Upper lobe of left lung (tissue), 6 donors: ENCODE measurements at places on chromosomes 11 and 22.

DNA sequence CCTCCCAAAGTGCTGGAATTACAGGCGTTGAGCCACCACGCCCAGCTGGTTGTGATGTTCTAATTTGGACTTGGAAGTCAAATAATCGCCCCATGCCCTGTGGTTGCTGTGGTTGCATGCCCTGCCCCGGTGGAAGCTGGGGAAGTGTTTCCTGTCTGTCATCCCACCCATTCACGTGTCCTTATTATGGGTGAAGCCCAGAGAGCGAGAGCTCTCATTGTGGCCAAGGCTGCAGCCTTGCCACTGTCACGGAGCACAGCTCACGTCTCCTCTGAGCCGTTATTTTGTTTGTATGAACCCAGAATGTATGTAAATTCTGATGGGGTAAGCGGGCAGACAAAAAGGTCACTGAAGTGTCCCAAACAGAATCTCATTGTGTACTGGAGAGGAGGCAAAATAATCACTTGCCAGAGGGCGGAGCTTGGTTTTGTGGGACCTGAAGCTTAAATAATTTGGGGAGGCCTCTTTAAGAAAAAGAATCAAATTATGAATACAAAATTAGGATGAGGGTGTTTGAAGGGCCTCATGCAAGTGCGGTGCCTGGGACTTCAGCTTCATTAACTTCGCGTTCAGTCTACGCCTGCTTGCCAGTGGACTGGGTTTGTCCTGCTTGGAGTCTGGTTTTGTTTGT lies 25.8 kb upstream of the TREH start:
- H3K4me3 ChIP-seq = no peak overlapping the region
- no peaks in the 10 kb centered on the region for H3K4me1 ChIP-seq
- H3K36me3 ChIP-seq = peaks cover 4% of the 10 kb centered on the region
- no peak for DNase-seq
- no peaks in the 10 kb centered on the region for H3K27me3 ChIP-seq
- H3K27ac ChIP-seq = no peak overlapping the region

GRCh38 chr22:47337161-47337621 lies 574.7 kb downstream of the TBC1D22A start:
- H3K36me3 ChIP-seq = no peaks in the 10 kb centered on the region
- H3K27me3 ChIP-seq = no peaks in the 10 kb centered on the region
- DNase-seq = no peak

DNA sequence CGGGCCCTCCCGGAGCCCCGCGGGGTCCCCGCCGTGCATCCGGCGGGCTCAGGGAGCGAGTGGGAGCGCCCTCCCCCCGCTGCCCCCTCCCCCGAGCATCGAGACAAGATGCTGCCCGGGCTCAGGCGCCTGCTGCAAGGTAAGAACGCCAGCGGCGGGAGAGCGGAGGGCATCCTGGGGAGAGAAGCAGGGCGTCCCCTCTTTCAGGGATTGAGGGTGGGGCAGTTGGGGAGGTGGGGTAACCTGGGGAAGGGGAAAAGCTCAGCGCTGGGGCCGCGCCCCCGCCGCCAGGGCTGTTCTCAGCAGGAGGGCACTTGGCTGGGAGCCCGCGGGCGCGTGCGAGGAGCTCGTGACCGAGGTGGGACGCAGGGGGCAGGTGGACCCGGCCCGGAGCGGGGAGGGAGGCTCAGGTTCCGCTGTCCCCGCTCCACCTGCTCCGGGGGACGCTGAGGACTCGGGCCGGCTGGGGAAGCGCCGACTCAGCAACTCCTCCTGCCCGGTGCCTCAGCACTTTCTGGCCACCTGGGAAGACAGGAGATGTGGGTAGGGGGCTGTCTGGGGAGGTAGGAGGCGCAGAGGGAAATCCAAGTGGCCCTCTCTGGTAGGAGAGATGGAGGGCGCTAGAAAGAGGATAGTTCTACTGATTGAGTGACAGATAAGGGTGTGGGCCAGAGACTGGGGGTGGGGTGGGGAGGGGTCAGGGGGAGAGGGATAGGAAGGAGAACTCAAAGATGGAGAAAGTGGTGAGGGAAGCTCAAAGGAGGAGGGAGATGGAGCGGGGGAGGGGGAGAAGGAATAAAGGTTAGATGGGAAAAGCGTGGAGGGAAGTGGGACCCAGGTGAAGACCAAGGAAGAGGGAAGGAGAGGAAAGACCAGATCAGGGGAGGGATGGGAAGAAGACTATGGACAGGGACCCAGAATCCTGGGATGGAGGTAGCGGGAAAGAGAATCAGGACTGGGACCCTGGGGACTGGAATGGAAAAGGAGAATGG lies 726 bp downstream of the RTN4RL2 start:
- H3K4me3 ChIP-seq = peak overlapping the region; percentile 47
- H3K4me1 ChIP-seq = peaks cover 41% of the 10 kb centered on the region
- DNase-seq = peak; percentile 89
- no peaks in the 10 kb centered on the region for H3K27me3 ChIP-seq
- no peak overlapping the region for H3K27ac ChIP-seq

DNA sequence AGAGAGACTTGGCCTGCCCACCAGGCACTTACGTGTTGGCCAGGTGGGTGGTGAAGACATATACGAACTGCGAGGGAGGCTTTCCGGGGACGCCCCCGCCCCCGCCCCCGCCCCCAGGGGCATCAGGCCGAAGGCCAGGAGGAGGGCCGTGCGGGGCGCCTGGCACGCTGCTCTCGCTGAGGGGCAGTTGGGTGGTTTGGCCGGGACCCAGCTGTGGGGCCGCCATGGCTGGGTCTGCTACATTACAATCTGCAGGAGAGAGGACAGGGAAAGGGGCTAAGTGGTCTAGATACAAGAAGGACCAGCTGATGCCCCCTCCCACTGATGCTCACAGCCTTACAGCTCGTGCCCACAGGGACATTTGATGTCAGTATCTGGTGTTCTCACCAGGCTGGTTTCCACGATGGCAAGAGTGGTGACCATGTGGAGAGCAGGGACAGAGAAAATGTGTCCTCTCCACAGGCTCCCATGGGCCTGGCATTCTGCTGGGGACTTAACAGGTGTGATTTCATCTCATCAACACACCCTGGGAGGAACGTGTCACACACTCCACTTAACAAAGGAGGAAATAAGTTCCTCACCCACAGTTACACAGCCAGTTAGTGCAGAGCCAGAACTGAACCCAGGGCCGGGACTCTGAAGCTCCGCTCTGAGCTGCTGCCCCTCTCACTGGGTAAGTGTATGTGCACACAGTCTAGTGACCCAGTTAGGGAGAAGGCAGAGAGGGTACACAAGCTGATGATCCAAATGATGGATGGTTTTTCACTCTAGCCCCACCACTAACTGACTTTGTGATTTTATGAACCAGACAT lies 19.7 kb downstream of the CXCR5 start:
- peaks cover 90% of the 10 kb centered on the region for H3K36me3 ChIP-seq
- no peaks in the 10 kb centered on the region for H3K27me3 ChIP-seq
- H3K4me1 ChIP-seq = peaks cover 20% of the 10 kb centered on the region
- DNase-seq = peak; percentile 75
- no peak overlapping the region for H3K27ac ChIP-seq
- no peak overlapping the region for H3K4me3 ChIP-seq

- H3K36me3 ChIP-seq = no peaks in the 10 kb centered on the region
- no peak overlapping the region for H3K4me3 ChIP-seq
- DNase-seq = no peak
These were observed 44.5 kb downstream of the SYN3 start for GRCh38 chr22:33013531-33014162.

DNA sequence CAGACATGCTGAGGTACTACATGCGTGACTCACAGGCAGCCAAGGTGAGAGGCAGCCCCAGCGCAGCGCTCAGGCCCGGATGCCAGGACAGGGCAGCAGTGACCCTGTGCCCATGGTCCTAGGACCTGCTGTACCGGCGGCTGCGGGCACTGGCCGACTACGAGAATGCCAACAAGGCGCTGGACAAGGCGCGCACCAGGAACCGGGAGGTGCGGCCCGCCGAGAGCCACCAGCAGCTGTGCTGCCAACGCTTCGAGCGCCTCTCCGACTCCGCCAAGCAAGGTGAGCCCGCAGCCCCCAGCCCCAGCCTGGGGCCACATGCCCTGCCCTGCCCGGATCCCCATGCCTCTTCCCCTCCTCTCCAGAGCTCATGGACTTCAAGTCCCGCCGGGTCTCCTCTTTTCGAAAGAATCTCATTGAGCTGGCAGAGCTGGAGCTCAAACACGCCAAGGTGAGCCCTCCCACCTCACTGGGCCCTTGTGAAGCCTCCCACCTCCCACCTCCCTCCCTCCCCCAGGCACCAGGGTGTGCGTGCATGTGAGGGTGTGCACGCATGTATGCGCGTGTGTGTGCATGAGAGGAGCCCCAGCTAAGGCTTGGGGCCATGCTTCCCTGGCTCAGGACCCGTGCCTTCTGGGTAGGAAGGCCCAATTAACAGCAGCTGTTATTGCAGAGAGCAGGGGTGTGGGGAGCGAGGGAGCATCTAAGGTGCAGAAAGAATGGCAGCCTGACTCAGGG lies 5.3 kb downstream of the CFL1 start:
- H3K36me3 ChIP-seq = peaks cover 19% of the 10 kb centered on the region
- peak; percentile 85 for DNase-seq
- no peak overlapping the region for H3K4me3 ChIP-seq
- no peaks in the 10 kb centered on the region for H3K27me3 ChIP-seq

- no peaks in the 10 kb centered on the region for H3K36me3 ChIP-seq
- no peak overlapping the region for H3K27ac ChIP-seq
- no peak overlapping the region for H3K4me3 ChIP-seq
- DNase-seq = no peak
These were observed 199.3 kb downstream of the PGR start for GRCh38 chr11:100930185-100930778.

- DNase-seq = no peak
- H3K4me3 ChIP-seq = no peak overlapping the region
- no peaks in the 10 kb centered on the region for H3K27me3 ChIP-seq
- no peaks in the 10 kb centered on the region for H3K4me1 ChIP-seq
- H3K36me3 ChIP-seq = no peaks in the 10 kb centered on the region
- no peak overlapping the region for H3K27ac ChIP-seq
These were observed 239.7 kb upstream of the API5 start for GRCh38 chr11:43072096-43072495.

- no peak overlapping the region for H3K4me3 ChIP-seq
- H3K4me1 ChIP-seq = no peaks in the 10 kb centered on the region
- no peak overlapping the region for H3K27ac ChIP-seq
- no peaks in the 10 kb centered on the region for H3K36me3 ChIP-seq
- DNase-seq = no peak
These were observed 254.2 kb upstream of the SORL1-AS1 start for GRCh38 chr11:121706884-121707420.

- no peak overlapping the region for H3K4me3 ChIP-seq
- DNase-seq = no peak
These were observed 226.4 kb upstream of the KIRREL3 start for GRCh38 chr11:127226949-127227348.

DNA sequence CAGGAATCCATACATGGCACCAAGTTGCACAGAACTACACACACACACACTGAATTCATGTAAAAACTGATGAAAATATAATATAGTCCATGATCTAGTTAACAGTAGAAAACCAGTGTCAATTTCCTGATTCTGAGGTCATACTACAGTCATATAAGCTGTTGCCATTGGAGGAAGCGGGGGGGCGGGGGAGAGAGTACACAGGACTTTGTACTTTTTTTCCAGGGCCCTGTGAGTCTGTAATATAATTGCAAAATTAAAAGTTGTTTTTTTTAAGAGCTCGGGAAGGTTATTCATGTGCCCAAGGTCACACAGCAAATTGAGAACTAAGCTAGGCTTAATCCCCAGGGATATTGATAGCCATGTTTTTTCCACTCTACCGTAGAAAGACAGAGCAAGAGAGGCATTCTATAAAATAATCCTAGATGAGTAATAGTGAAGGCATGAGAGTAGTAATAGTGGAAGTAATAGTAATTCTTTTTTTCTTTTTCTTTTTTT lies 312.3 kb downstream of the MN1 start:
- no peaks in the 10 kb centered on the region for H3K36me3 ChIP-seq
- DNase-seq = no peak
- H3K27me3 ChIP-seq = no peaks in the 10 kb centered on the region
- H3K4me1 ChIP-seq = no peaks in the 10 kb centered on the region
- no peak overlapping the region for H3K4me3 ChIP-seq

GRCh38 chr11:113465786-113466185 lies 9.4 kb downstream of the DRD2 start:
- DNase-seq = no peak
- H3K36me3 ChIP-seq = no peaks in the 10 kb centered on the region
- no peak overlapping the region for H3K27ac ChIP-seq
- H3K4me3 ChIP-seq = no peak overlapping the region
- H3K4me1 ChIP-seq = no peaks in the 10 kb centered on the region

DNA sequence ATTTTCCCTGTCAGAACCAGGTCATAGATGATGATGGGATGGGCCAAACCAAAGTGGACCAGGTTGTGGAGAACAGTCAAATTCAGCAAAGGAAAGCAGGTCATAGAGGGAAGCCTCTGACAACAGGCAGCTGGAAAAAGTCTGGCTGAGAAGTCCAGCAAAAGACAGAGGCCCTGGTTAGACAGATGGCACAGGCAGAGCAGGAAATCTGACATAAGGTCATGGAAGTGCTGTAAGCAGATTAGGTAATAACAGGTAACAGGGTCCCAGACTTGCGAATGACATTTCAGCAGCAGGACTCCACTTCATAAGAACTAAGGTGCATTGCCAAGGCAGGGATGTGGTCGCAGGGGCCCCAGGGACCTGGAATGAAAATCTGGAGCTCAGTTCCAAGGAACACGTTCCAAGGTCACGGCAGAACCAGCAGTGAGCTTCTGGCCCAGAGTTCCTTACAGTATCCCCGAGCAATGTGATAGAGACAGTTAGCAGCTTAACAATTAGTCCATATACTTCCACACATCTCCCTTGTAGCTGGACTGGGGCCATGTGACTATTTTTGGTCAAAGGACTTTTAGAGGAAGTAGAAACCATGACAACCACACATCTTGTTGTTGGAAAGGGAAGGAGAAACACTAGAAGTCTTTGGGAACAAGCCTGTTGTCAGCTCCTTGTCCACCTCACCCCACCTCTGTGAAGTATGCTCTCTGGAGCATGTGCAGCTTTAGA lies 75.4 kb downstream of the ME3 start:
- no peaks in the 10 kb centered on the region for H3K36me3 ChIP-seq
- peaks cover 26% of the 10 kb centered on the region for H3K4me1 ChIP-seq
- no peak overlapping the region for H3K4me3 ChIP-seq
- no peak overlapping the region for H3K27ac ChIP-seq
- no peak for DNase-seq

DNA sequence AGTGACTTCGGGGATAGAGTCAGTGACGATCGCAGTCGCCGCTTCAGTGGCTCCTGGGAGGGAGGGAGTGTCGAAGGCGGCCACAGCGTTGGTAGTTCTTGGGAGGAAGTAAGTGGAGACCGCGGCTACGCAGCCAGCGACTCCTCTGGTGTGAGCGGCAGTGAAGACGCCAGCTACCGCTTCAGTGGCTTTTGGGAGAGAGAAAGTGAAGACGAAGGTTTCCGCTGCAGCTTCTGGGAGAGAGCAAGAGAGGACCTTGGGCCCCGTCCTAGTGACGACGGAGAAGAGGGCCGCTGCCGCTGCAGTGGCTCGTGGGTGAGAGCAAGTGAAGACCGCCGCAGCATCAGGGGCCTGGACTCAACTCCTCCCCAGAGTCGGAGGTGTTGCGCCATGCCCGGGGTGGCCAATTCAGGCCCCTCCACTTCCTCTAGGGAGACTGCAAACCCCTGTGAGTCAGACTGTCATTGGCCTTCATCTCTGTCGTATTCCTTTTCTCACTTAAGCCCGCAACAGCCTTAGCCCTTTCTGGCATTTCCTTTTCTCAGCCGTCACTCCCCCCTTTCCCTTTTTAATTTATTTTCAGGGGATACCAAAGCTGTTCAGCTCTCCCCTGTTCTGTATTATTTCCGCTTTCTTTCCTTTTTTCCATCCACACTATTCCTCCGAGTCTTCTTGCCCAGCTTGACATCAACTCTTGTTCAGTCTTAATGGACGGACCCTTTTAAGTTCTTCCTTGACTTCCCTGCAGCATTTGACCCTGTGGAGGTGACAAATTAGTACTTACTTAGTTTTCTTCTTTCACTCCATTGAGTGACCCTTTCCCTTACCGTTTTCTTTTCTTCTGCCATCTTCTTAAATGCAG lies 1.0 kb downstream of the ANKRD42 start:
- H3K36me3 ChIP-seq = peaks cover 23% of the 10 kb centered on the region
- no peaks in the 10 kb centered on the region for H3K27me3 ChIP-seq
- peak overlapping the region; percentile 80 for H3K4me3 ChIP-seq
- H3K4me1 ChIP-seq = peaks cover 37% of the 10 kb centered on the region
- H3K27ac ChIP-seq = peak overlapping the region; percentile 92
